ENCODE measurements at places on chromosomes 5 and 9.

DNA sequence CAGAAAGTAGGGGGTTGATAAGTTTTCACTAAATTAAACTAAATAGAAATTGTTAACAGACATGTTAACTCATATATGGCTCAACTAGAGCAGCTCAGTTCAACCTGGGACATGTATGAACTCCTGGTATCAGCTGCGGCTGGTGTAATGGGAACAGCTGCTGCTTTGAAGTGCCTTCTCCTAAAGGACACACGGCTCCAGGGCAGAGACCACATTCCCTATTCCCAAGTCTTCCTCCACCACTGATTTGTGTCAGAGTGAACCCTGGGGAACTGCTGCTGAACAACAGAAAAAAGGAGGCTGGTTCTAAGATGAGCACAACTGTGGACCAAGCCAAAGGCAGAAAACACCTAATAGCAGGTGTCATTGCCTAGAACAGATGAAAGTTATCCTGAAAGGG is 71.1 kb downstream of the MAPKAP1 start:
- DNase-seq, result no peak

- no peak for DNase-seq
Measured at GRCh38 chr5:140631831-140632365, 1.1 kb downstream of the CD14 start.

DNA sequence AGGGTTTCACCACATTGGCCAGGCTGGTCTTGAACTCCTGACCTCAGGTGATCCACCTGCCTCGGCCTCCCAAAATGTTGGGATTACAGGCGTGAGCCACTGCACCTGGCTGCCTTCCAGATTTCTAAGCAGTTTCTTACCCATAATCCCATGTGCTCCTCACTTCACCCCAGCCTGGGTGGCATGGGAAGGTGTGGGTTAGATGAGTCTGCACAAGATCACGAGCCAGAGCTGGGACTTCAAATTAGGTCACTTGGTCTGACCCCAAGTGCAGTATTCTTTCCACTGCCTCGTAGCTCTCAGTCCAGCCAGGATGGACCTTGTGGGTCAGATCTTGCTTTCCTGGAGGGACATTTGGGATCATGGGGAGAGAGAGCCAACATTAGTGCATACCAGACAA is 37.5 kb upstream of the STRBP start:
- DNase-seq, result no peak

DNA sequence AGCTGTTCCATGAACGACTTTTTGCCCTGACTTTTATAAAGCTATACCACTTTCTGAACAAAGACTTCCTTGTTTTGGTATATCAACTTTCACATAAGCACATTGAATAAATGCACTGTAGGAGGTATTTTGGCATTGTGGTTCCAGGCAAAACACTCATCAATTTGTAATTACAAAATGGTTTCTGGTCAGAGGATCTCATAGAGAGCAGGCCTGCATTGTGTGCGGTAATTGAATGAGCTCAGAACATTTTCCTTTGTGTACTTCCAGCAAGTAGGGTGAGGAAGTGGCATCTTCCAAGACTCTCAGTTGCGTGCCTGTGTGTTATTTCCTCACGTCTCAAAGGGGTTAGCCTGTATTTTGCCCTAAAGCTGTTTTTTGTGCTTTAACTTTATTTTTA is 89.2 kb downstream of the PDE6A start:
- no peak for DNase-seq

GRCh38 chr5:116583085-116583861 is 8.7 kb upstream of the SEMA6A start:
- DNase-seq, result no peak

DNA sequence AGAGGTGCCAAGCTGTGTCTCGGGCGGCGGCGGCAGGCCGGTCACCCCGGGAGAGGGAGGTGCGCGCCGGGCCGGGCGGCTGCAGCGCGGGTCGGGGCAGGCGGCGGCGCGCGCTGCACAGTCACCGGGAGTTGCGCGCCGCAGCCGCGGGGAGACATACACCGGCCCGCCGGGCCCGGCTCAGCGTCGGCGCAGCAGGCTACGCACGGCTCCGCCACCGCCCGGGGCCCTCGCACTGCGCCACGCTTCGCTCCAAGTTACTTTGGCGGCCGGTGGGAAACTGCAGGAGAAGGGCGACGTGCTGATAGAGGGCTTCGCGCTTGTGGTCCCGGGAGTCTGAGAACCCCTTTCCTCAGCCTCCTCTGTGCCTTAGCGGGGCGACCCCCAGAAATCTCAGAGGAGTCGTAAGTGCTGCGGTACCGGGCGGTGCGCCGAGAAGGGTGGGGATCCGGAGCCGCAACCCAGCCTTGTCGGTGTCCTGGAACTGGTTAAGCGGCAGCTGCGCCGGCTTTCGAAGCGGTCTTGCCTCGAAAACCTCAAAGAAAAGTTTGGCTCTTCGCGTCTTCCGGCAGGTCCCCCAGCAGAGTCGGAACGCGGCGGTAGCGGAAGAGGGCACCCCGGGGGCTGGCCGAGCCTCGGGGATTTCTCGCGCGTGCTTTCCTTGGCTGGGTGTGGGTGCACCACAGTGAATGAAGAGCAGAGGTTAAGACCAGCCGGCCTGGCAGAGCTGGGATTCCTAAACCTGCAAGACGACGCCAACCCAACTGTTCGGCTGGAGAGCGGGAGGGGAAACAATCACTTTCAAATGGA is at the start of gene EFNA5:
TSS of gene EFNA5 (minus strand) at position 6 of the 810 bp plus-strand sequence.
- no peak for DNase-seq

DNA sequence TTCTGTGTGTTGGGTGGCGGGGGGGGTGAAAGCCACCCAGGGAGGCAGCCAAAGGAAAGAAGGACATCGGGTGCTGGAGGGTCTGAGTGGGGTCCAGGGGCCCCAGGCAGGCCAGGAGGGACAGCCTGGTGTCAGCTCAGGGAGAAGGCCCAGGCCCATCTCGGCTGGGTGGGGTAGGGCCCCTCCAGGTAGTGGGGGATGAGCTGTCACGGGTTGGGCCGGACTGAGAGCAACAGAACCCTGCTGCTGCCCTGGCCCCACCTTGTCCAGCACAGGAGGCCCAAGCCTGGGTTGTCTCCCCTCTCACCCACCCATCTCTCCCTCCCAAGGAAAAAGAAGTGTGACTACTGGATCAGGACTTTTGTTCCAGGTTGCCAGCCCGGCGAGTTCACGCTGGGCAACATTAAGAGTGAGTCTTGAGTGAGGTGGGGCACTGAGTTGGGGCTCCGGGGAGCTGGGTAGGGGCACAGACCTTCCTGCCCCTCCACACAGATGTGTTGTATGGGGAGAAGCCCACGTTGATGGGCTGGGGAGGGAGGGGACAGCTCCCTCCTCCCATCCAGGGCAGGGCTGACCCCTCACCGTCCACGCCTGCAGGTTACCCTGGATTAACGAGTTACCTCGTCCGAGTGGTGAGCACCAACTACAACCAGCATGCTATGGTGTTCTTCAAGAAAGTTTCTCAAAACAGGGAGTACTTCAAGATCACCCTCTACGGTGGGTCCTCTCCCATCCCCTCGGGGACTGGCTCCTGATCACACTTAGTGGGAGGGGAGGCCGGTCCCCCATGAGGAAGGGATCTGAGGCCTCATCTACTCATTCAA is 2.3 kb downstream of the LCN2 start:
- no peak for DNase-seq

- DNase-seq, result no peak
Measured at GRCh38 chr5:10315201-10315600, 7.5 kb upstream of the CMBL start.

GRCh38 chr5:10018201-10019069 is 231.3 kb downstream of the ATPSCKMT start:
- no peak for DNase-seq

DNA sequence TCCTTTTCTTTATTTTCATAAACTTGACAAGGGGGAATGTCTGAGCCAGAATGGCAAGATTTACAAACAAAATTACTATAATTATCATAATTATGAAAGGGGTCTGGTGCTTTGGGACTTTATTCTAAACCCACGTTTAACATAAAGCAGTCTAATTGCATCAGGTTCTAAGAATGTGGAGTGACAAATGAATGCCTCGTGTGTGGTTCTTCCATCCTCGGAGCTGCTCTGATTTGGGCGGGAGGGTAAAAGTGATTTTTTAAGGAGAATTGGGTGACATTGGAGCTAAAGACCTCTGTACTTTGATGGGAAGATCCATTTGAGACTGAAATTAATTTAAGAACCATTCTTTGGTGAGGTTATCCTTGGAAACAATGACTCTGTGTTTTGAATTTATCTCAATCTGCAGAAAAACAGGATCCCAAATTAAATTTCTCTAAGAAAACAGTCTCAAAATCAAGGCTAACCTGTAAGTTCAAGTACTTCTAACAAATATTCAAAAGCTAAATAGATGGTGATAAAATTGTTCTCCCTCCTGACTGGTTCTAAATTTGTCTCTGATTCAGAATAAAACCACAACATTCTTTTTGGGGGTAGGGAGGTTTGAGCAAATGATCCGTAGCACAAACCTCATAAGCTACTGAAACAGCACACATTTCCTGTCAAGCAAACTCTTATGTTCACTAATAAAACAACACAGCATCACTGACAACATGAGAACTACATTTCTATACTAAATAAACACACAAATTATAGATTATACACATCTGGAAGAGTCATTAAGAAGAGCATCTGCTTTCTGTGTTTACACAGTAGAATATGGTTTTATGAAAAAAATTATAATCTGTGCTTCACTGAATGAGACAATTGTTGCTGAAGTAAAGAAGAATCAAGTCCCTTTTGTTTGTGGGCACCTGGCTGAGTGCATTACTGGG is 85.5 kb downstream of the DCP2 start:
- DNase-seq, result no peak

GRCh38 chr5:44659334-44659733 is 149.4 kb upstream of the MRPS30 start:
- no peak for DNase-seq

DNA sequence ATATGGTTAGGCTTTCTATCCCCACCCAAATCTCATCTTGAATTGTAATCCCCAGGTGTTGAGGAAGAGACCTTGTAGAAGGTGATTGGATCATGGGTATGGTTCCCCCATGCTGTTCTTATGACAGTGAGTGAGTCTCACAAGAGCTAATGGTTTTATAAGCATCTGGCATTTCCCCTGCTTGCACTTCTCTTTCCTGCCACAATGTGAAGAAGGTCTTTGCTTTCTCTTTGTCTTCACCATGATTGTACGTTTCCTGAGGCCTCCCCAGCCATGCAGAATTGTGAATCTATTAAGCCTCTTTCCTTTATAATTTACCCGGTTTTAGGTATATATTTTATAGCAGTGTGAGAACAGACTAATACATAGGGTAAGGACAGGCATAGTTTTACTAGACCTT is 334.5 kb downstream of the TLR4 start:
- DNase-seq, result no peak

- no peak for DNase-seq
Measured at GRCh38 chr9:111948951-111949350, 52.3 kb downstream of the UGCG start.

DNA sequence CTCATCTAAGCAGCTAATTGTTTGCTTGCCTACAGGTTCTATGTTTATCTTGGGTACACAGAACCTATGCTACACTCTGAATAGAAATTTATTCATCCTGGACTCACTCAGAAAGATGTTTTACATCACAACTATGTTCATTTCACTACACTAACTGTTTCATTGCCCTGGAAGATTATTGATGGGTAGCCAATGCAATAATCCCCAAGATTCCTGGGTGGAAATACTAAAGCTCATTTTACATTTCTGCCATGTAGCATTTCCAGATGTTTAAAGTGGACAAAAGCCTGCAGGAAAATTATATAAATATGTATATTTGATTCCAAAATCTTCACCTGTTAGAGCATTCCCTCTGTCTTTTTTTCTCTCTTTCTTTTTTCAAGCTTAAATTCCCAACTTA is 51.9 kb upstream of the IL7R start:
- DNase-seq, result no peak

GRCh38 chr9:68437785-68438184 is 81.4 kb downstream of the PGM5 start:
- no peak for DNase-seq

DNA sequence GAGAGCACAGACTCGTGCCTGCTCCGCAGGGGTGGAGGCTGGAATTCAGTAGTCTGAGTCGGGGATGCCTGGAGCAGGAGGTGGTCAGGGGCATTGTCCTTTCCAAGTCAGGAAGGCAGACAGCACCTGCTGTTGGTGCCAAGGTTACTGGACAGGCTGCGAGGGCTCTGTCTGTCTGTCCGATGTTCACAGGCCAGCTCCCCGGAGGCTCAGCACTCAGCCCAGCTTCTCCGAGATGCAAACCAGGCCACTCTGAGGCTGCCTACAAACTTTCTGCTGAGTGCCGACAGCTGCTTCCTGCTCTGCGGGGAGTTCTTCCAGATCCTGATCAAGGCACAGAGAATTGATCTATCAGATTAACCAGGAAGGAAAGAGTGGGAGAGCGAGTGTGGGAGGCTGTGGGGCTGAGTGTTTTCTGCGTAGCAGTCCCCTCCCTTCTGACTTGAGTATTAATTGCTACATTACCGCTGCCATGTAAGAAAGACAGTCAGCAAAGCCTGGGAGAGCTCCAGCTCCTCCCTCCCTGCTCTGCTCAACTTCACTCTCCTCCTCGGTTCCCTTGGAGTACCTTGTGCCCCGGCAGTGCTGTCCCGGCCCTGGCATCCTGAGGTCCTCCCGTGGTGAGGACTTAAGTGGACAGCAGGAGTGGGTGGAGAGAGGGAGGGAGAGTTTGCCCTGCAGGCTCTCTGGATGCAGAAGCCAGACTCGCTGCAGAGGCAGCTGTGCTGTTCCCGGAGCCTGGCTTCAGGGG is 36.0 kb downstream of the KCNMB1 start:
- no peak for DNase-seq

DNA sequence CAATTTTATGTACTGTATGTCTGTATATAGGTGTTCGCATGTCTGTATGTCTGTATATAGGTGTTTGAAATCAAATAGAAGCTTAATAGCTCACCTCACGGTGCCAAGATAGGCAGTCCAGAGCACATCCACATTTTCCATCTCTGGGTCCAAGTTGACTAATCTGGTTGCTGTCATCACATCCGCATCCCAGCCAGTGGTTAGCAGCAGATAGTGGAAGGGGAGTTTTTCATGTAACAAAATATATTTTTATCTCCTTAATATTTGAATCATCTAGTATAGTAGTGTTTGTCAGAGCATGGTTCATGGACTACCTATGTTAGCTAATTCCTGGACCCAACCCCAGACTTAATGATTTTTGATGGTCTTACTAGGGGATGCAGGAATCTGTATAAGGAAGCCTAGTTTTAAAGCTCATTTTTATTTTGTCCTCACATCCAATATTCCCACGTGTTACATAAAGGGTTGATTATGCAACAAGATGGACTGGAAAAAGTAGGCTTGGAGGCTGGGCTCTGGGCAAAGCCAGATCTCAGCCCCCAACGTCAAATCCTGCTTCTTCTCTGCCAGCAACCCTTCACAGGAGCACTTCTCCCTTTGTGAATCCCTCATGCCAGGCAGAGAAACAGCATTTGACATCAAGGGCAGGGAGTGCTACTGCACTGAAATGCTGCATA is 219.7 kb downstream of the ZSWIM6 start:
- DNase-seq, result no peak

DNA sequence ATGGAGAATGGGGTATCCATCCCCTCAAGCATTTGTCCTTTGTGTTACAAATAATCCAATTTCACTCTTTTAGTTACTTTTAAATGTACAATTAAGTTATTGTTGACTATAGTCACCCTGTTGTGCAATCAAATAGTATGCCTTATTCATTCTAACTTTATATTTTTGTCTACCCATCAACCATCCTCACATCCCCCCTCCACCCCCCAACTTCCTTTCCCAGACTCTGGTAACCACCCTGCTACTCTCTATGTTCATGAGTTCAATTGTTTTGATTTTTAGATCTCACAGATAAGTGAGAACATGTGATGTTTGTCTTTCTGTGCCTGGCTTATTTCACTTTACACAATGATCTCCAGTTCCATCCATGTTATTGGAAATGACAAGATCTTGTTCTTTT is 15.4 kb upstream of the RANBP17 start:
- DNase-seq, result no peak
